ENCODE measurements at places on chromosomes 7 and 10.
A peak's percentile ranks its signal among the peaks of the same experiment; 100 is the strongest.

GRCh38 chr10:84205853-84206525 lies 11.7 kb downstream of the CDHR1 start:
- DNase-seq, result no peak

GRCh38 chr10:125662584-125662983 lies 20.4 kb downstream of the TEX36 start:
- no peak for DNase-seq

DNA sequence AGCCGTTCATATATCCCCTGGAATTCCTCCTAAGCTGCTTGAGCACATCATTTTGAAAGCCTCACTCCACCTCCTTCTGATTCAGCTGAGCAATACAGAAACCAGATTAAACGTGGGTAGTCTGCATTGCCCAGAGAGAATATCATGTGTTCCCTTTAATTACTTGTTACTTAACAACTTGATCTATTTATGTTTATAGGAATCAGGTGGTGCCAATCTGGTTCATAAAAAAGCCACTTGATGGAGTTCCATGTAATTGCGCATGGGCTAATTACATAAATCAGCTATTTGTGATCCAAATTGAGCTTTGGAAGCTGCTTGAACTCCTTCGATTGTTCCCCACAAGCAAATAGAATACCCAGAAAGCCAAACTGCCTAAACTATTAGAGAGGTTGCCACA lies 114.7 kb upstream of the ADCY1 start:
- DNase-seq, result no peak

DNA sequence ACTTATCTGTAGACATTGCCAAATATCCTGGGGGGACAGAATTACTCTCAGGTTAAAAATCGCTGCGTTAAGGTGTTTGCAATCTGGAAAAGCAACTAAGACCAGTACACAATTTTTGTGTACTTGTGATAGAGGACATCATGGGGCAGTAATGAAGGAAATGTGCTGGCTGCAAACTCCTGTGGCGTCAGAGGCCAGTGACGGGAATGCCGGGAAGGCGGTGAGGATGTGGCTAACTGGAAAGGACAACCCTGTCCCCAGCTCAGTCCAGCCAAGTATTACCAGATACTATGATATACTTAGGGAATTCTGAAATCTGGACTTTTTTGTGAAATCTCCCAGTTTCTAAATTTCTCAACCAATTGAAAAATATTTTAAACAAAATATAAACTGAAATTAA lies 103.1 kb upstream of the NANOS1 start:
- DNase-seq, result no peak

GRCh38 chr7:151379534-151380198 lies 30.2 kb downstream of the WDR86 start:
- DNase-seq, result no peak

- peak; percentile 13 for DNase-seq
Measured at GRCh38 chr7:24727154-24728120, 29.8 kb downstream of the GSDME start.

DNA sequence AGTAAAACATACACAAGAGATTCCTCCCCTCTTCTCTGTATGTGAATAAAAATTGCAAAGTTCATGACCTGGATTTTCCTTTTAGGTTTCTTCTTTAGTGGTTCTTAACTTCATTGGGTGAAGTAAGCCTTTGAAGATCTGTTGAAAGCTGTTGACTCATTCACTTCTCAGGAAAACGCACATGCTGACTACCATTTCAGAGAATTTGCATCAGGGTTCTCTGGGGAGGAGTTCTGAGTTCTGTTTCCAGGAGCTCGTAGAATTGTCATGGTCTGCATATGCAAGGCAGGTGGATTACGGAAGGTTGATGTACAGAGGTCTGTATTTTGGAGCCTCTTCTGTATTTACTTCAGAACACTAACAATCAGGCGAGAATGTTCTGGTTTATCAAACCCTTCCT lies 962 bp upstream of the SLC26A4 start:
- no peak for DNase-seq

DNA sequence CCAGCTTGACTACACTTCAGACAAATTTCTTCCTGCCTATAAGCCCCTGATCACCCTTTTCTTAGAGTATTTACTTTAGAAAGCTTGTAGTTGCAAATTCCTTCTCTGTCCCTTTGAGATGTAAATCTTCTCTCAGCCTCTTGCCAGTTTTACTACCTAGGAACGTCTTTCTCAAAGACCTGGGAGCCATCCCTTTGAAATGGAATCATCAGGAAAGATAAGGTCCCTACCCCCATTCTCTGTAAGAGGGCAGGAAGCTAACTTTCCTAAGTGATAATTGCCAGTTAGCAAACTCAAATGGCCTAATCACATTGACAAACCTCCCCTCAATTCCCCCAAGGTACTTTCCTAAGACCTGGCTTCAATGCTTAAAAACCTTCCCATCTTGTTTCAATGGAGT lies 304.5 kb downstream of the MDFIC start:
- DNase-seq, result no peak

GRCh38 chr10:58554316-58554715 lies 41.6 kb downstream of the BICC1 start:
- DNase-seq, result no peak

- no peak for DNase-seq
Measured at GRCh38 chr10:73916761-73917470, 6.0 kb downstream of the PLAU start.

DNA sequence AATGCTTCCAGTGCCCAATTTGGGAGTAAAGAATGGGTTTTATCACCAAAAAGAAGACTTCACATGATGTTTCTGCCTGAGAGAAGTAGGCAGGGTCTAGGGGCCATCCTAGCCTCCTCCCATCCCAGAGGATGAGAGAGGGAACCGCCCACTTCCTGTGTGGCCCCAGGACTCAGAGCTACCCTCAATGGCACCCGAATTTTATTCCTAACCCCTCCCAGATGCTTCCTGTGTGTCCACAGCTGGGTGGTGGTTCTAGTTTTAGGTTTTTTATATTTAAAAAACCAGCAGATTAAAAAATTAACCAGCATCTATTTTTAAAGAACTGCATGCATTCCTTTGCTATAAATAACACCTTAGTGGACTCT lies 583.5 kb downstream of the PTPRN2 start:
- DNase-seq, result no peak

GRCh38 chr7:117112640-117113039 lies 159.3 kb downstream of the ST7 start:
- no peak for DNase-seq

DNA sequence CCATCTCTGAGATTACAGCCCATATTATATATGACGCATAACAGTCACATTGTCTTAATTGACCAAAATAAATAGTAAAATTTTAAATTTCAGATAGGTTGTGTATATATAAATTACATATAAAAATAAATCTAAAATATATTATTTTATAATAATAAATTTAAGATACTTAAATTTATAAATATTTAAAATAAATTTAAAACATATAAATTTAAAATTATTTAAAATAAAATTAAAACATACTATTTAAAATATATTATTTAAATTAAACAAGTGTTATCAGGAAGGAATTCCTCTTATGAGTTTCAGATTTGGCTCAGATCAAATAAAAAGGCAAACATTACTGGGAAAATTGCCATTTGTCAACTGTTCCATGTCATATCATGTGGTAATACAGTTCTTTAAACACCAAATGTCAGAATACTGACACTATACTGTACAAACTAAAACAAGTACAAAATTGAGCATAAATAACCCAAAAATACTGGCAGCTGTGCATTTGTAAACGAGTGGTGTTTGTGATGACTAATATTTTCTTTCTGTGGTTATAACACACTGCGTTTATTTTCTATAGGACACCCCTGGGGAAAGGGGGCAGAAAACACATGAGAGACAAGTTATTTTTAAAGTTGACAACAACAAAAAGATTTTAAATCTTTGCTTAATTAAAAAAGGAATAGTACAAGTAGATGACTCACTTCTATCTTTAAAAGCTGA lies 71.3 kb upstream of the DGKB start:
- DNase-seq, result no peak

DNA sequence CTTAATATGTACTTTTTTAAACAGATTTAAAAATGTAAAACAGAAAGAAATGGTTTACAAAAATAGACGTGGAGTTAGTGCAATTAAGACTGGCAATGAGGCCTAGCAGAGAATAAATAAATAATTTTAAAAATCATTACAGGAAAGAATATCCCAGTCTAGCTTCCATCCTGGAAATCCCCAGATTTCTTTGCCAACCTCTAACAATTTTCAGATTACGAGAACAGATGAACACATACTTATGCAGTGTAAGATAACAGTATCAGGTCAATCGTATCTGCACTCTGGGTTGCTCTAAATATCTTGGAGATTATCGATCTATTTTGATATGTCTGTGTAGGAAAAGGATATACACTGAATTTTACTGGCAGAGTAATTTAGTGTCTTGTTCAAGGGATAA lies 210.5 kb downstream of the SEMA3A start:
- DNase-seq, result no peak

DNA sequence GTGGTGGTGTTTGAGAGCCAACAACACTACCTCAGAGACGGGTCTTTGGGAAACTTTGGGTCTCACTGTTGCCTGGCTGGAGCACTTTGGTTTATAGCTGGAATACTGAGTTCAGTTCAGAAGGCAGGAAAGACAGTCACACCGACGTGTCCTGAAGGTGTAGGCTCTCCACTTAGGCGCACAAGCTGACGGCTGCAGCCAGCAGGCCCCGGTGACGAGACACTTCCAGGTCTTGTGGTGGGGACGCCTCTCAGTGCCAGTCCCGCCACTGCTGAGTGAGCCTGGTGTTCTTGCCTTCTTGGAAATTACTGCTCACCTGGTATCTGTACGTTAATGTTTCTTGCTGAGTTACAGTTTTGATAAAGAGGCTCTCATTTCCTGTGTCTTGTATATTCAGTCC lies 74.0 kb downstream of the WDR37 start:
- no peak for DNase-seq

DNA sequence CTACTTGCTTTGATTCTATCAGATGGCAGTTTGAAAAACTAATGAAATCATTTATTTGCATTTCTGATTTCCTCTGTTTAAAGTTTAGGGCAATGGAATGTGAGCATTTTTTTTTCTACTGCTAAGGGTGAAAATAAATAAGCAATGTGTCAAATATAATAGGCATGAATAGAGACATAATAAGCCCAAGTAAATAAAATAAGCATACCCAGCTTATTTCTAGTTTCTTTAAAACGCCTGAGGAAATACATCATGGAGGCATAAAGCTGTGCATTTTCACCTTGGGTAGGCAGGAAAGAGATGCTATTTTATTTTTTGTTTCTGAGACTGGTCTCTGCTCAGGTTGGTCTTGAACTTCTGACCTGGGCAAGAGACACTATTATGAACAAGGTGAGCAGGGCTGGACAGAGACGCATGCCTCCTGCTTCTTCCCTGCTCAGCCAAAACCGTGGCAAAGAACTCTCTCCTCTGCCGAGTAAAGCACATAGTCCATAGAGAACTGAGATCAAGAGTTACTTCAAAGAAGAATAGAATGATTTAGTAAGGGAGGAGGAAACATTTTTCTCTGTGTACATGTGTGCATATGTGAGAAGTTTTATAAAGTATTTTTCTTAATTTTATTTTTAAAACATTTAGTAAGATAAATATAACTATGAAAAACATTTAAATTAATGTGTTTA lies 138.1 kb downstream of the GNAI1 start:
- no peak for DNase-seq

GRCh38 chr10:133310789-133311188 lies 2.1 kb downstream of the ZNF511 start:
- DNase-seq, result no peak

GRCh38 chr10:73891540-73891939 lies 17.2 kb upstream of the CAMK2G start:
- DNase-seq, result no peak

- no peak for DNase-seq
Measured at GRCh38 chr10:15293862-15294842, 76.9 kb downstream of the FAM171A1 start.

DNA sequence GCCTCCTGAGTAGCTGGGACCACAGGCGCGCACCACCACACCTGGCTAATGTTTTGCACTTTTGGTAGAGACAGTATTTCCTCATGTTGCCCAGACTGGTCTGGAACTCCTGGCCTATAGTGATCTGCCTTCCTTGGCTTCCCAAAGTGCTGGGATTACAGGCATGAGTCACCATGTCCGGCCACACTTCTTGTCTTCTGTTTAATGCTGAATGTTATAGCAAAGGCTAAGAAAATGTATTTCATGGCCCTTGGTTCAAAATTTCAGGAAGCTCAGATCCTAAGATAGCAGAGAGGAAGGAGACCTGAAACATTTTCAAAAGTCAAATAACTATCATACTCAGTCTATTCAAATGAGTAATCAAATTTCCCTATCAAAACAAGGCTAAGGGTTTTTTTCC lies 229.6 kb downstream of the BAMBI start:
- DNase-seq, result no peak

DNA sequence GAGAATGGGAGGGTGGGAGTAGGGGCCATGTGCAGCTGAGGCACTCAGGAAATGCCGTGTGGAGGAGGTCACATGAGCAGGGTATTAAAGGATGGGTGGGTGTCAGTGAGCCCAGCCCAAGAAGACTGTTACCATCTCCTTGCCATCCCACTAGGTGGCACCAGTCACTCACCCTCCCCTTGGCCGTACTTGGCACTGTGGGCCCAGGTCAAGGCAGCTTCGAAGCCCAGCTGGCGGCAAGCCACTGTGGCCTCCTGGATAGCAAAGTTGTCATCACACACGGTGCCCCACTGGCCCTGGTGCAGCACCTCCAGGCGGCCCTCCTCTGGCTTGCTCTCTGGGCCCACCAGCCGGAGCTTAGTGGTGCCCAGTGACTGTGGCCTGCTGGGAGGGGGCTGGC lies 5.4 kb downstream of the LOXL4 start:
- DNase-seq, result peak; percentile 48

DNA sequence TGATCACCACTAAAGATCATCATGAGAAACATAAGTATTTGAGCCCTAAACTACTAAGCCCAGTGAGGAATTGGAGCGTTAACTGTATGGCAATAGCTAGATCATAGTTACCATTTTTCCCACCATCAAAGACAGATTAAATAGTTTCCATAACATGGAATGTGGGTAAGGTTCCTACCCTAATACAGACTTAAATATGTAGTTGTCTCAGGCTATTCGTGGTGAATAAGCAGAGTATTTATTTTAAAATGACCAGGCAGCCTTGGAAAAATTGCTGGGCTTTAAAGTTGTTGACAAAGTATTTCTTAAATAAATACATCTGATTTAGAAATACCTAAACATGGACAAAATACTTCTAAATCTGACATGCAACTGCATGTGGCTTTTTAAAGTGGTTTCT lies 106.8 kb downstream of the NT5C2 start:
- no peak for DNase-seq

GRCh38 chr10:132676193-132676891 lies 109.6 kb downstream of the NKX6-2 start:
- no peak for DNase-seq

GRCh38 chr7:30406664-30407425 lies 71.7 kb downstream of the NOD1 start:
- no peak for DNase-seq

Data from Peyer's patch (tissue), 4 donors.